ENCODE measurements at places on chromosomes 2 and 18.

DNA sequence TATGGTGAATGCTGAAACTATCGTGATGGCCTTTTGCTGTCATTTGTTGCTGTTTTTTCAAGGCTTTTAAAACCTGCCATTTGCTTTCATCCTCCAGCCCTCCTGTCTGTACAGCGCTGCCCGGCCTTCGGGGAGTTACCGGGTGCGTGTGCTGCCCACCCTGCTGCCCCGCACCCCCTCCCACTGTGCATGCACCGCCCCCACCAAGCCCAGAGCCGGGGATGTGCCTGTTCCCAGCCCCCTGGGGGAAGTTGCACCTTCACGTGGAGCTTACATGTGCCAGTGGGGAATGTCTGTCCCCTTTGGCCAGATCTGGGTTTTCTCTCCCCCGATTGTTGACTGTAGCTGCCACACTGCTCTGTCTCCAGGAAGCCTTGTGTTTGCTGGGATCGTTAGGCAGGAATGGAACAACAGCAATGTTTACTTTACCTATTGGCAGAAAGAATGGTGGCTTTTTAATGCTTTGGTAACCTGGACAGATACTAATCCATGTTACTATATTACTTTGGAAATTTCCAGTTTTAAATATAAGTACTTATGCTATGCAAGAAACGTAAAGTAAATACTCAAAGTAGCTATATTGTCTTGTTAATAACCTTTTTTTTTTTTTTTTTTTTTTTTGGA, 64.8 kb upstream of the RBM44 start:
- no peak for DNase-seq

GRCh38 chr2:39124746-39125057, 3.9 kb upstream of the SOS1 start:
- no peak for DNase-seq

DNA sequence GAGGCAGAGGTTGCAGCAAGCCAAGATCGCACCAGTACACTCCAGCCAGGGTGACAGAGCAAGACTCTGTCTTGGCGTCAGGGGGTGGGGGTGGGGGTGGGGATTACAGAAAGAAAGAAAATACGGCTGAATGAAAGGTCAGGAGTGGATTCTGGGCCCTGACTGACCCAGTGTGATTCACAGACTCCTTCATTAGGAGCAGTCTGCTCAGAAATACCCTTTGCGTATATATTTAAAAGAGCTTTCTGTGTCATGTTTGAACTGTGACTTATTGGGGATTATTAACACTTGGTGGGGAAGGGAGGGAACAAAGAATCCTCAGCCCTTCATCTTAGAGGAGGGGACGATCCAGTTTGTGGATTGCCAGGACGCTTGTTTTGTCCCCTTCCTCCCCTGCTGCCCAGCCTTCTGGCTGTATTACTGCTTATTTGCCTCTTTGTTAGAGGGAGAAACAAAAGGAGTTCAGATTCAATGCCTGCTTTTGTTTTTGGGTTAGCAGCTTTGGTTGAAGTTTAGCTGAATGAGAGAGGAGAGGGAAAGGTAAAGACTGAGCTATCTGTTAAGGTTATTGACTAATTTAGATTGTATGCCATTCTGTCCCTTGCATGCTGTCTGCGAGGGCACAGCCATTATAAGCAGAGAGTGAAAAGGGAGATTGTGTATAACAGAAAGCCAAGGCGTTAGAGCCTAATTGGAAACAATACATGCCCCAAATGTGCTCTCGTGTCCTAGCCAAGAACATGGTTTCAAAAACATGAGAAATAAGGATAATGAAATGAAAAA, 118.3 kb downstream of the FMNL2 start:
- no peak for DNase-seq

DNA sequence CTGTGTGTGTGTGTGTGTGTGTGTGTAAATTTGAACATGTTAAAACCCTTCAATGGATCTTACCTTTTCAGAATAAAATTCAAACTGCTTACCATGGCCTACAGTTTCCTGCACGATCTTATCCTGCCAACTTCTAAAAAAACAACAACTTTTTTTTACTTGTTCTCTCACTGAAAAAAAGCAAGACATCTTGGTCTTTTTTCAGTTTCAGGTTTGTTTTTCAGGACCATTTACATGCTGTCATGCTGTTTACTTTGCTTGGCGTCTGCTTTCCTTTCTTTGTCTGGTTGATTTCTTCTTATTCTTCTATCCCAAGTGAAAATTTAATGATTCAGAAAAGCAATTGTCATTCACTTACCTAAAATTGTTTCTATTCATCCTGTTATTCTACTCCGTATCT, 286.3 kb upstream of the TMEFF2 start:
- DNase-seq, result no peak
